ENCODE measurements at places on chromosomes 6 and 20. TPM values are rescaled to one million over a fixed set of nuclear protein-coding genes. Genes with fewer than 3 reads are reported as not detected.

CNBD2 gene
- 8.3 TPM for polyA plus RNA-seq

SLC12A5 gene
- 0.56 TPM for polyA plus RNA-seq

KHDC1L gene
- not detected for polyA plus RNA-seq

KIF6 gene
- not detected for polyA plus RNA-seq

PCSK2 gene
- 0.45 TPM for polyA plus RNA-seq

SEC63 gene
- 21.8 TPM for polyA plus RNA-seq

SPATS1 gene
- polyA plus RNA-seq: not detected

IL20RA gene
- 3.3 TPM for polyA plus RNA-seq

LINC00237 gene
- not detected for polyA plus RNA-seq

B4GALT5 gene
- polyA plus RNA-seq: 48.2 TPM

PHF3 gene
- polyA plus RNA-seq: 11.8 TPM

MEP1A gene
- 0.09 TPM for polyA plus RNA-seq

RBM12 gene
- polyA plus RNA-seq: 19.5 TPM

COL11A2 gene
- 2.6 TPM for polyA plus RNA-seq

EDN3 gene
- 7.9 TPM for polyA plus RNA-seq
